NCI-H748 treated with DMSO at 0.1 percent for 48 hours (cell line): ENCODE measurements at places on chromosomes 7 and 10.

DNA sequence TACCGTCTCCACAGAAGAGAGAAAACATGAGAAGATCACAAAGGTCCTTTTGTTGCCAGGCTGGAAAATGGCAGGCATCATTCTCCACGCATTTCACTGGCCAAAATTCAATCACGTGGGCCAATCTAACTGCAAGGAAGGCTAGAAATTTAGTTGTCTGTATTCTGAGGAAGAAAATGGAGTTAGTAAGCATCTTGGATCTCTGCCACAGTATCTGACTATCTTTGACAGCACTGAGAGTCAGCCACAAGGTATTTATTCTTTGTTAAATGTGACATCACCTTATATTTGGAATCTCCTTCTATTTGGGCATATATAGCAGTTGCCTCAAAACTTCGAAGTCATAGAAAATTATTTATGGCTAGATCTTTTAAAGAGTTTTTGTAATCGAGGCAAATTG lies 213.9 kb downstream of the NSUN6 start:
- no peak for DNase-seq

- DNase-seq = no peak
Observed at GRCh38 chr10:126135177-126135576, 238.8 kb downstream of the FANK1 start.

GRCh38 chr7:128908750-128909624 lies 1.5 kb downstream of the KCP start:
- no peak for DNase-seq

- DNase-seq = no peak
Observed at GRCh38 chr10:57627642-57628178, 640.0 kb downstream of the IPMK start.

GRCh38 chr7:116493449-116493848 lies 6.1 kb upstream of the CAV2 start:
- DNase-seq = no peak

- no peak for DNase-seq
Observed at GRCh38 chr7:93150200-93150835, 2.1 kb upstream of the SAMD9L start.

- DNase-seq = no peak
Observed at GRCh38 chr10:125472010-125472607, 210.9 kb downstream of the TEX36 start.

GRCh38 chr7:132419542-132419941 lies 156.7 kb downstream of the PLXNA4 start:
- no peak for DNase-seq

- DNase-seq = peak; percentile 72
Observed at GRCh38 chr10:21497177-21497807, 28.2 kb downstream of the SKIDA1 start.

DNA sequence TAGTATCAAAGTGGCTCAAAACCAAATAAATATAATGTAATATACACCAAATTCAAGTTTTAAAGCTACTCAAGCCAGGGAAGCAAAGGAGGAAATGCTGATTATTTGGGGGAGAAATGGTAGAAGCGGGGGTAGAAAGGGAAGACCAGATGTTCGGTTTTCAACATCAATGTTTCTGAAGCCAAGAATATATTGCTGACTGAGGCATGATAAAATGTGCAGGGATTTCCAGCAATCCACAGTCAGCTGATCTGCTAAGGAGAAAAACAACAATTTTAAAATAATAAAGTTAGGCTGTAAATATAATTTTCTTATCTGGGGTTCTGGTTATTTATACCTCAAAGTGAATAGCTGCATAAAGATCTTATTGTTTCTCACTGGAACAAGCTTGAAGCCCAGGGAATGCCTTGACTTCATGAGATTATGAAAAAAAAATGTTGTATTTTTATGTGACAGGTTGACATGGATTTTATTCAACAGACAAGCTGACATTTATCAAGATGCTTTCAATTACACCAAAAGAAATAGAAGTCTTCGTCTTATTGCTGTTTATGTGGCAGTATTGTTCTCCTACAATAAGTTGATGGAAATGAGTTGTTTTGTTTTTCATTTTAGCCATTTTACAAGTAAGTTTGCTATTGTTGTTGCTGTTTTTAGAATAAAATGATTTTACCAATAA lies 28.6 kb upstream of the BMPER start:
- DNase-seq = no peak

DNA sequence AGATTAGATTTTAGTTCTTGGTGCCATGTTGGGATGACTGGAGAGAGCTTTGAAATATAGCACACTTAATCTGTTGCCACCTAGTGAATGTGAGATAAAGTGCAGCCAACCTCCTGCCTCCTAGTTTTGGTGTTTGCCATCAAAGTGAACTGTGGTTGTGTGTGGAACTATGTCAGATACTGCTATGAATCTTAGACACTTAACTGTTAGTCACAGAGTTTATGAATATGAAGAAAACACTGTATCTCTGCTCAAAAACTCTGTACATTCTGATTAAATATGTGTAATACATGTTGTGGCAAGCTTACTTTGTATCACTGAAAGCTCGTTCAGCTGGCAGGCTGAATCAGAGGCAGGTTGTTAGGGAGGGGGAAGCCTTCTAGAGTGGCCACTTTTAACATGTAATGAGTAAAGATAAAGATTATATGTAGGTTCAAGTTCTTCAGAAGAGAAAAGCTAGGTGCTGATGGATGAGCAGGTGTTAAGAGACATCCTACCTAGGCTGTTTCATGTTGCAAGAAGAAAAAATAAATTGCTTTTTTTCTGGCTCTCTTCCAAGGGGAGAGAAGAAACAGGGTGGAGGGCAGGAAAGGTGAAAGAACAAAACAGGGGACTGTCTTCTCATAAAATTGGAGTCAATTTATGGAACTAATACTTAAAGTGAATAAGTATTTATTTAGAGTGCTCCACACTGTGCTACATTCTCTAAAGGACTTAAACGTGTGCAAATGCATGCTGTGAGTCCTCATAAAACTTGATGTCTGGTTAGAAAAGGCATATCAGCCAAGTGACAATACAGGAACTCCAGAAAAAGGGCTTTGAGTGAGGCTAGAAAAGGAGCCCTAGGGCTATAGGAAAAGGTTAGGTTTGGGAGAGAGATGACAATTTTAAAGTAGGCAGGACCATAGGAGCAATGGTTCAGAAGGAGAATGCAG lies 14.1 kb upstream of the LAMB1 start:
- peak; percentile 37 for DNase-seq

- DNase-seq = no peak
Observed at GRCh38 chr7:130925136-130925794, 191.3 kb upstream of the KLF14 start.

GRCh38 chr10:81875467-81876252 lies 666 bp downstream of the NRG3 start:
- no peak for DNase-seq

- no peak for DNase-seq
Observed at GRCh38 chr7:22617166-22617565, 109.8 kb upstream of the IL6 start.

GRCh38 chr7:127789031-127789430 lies 137.0 kb downstream of the SND1 start:
- no peak for DNase-seq

GRCh38 chr10:46014683-46015405 lies 15.6 kb downstream of the NCOA4 start:
- DNase-seq = no peak

GRCh38 chr10:49353895-49354566 lies 41.9 kb downstream of the DRGX start:
- DNase-seq = no peak

GRCh38 chr10:11553773-11554381 lies 57.6 kb downstream of the USP6NL start:
- no peak for DNase-seq

GRCh38 chr10:117656385-117657367 lies 114.1 kb downstream of the EMX2 start:
- DNase-seq = no peak

DNA sequence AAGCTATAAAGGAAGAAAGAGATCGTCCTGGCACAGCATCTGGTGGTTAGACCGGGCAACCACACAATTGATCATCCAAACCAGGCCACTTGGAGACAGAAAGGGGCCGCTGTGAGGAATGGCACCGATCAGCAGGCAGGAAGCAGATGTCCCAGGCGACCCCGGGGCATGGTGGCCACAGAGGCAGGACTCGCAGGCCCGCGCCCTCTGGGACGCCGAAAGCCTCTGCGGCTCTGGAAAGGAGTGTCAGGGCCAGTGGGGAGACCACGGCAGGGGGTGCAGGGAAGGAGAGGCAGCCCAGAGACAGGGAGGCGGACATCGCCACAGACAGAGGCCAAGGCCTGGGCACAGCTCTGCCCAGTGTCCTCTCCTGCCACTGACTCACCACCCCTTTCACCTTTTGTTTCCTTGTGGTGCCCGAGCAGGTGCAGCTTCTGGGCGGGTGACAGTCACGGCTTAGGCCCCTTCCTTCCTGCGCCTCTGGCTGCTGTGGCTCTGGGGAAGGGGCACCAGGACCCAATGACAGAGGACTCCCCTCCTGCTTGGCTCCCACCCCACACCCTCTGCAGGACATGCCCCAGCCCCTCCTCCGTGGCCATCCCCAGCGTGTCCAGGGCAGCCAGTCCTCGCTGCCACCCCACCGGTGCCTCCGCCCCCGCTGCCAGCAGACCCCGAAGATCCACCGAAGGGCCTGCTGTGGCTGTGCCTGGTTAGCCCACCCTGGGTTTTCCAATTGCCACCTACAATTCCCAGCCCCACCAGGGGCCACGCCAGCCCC lies 10.9 kb downstream of the STK32C start:
- no peak for DNase-seq

DNA sequence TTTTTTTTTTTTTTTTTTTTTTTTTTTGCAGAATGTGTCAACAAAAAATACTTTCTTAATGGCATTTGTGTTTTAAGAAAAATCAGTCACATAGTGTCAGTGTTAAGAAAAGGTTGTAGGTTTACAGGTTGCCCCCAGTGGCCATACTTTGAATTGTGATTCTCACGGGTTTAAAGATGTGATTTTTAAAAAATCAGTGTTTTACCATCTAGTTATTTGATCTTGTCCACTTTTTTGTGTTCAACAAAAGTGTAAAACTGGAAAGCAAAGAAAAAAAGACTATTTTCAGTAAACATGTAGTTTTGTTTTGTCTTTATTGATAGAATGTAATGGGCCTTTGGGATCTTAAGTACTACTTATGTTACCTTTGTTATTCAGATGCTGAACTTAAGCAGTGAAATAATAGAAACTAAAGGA lies 25.7 kb downstream of the SUV39H2 start:
- no peak for DNase-seq

GRCh38 chr7:157195868-157196267 lies 57.1 kb downstream of the UBE3C start:
- DNase-seq = no peak

DNA sequence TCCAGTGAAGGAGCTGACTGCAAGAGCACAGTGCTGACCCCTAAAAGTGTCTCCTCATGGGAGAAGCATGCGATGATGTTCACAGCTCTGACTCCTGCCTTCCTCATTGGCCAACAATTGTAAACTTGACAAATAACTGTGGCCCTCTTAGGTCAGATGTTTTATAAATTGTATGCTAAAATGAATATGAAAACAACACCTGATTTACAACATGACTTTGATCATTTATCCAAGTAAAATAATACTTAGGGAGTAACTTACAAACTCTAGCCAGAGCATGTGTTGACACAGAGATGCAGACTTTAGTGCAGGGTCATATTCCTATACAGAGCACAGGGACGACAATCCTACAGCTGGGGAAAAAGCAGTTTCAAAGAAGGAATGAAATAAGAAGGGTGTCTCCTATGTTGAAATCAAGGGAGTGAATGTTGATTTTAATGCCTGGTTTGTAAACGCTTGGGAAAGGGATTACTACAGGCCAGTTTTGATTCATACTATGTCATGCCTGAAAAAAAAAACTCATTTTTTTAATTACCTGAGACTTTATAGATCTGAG lies 391.4 kb upstream of the AKR1E2 start:
- DNase-seq = no peak

- DNase-seq = no peak
Observed at GRCh38 chr7:776992-777727, 50.1 kb upstream of the PRKAR1B start.

DNA sequence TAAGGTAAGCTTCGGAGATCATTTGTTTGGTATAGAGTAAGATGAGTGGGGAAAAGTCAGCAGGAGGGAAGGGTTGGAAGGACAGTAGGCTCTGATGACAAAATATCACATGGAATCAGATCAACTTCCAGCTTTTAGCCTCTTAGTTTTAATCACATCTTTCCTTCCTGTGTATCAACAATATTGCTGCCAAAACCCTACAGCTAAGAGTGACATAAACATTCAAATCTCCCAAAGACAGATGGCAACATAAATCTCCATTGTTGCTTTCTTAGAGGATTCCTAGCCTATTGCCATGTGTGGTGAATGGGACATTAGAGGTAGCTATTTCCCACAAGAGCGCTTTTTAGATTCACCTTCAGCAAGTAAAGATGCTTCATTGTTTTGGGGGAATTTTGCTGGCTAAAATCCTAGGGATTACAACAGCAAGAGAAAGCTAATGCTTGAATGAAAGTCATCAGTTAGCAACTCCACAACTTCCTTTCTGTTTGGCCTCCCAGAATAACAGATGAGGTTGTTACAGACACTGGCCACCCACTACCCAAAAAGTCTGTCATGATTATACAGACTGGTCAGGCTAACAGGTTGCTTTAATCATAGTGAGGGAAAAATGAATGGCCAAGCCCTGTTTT lies 35.2 kb upstream of the FZD1 start:
- DNase-seq = no peak
